ENCODE measurements at places on chromosomes 3 and 15.
A peak's percentile ranks its signal among the peaks of the same experiment; 100 is the strongest.

- no peak for DNase-seq
These were observed 153.5 kb upstream of the IL12A start for GRCh38 chr3:159835126-159835525.

DNA sequence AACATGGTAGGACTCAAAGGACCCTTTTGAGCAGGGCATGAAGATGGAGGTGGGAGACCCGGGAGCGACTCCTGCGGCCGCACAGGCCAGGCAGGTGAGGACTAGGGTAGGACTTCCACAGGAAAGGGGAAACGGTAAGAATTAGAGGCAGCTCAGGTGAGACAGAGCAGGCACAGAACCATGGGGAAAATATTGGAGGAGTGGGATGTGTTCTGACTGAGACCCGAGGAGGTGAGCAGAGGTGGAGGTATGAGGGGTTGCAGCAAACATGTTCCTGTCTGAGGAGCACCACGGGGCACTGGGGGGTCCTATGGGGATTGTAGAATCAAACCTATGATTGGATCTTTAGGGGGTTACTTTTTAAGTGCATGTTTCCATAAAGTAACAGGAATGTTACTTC is 1.4 kb upstream of the ISG20 start:
- DNase-seq, result no peak

DNA sequence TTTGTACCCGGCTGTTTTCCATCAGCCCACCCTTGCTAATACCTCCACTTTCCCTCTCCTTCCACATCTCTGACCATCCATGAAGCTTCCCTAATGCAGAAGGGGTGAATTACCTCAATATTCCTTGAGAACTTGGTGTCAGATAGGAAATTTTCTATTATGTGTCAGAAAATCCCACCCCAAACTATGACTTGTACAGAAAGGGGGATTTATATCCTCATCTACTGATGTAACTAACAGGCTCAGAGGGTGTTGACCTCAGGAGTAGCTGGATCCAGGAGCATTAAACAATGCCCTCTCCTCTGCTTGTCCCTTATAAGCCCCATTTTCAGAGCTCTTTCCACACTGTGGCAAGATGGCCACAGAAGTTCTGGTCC is 242.8 kb upstream of the TLE3 start:
- DNase-seq, result no peak

DNA sequence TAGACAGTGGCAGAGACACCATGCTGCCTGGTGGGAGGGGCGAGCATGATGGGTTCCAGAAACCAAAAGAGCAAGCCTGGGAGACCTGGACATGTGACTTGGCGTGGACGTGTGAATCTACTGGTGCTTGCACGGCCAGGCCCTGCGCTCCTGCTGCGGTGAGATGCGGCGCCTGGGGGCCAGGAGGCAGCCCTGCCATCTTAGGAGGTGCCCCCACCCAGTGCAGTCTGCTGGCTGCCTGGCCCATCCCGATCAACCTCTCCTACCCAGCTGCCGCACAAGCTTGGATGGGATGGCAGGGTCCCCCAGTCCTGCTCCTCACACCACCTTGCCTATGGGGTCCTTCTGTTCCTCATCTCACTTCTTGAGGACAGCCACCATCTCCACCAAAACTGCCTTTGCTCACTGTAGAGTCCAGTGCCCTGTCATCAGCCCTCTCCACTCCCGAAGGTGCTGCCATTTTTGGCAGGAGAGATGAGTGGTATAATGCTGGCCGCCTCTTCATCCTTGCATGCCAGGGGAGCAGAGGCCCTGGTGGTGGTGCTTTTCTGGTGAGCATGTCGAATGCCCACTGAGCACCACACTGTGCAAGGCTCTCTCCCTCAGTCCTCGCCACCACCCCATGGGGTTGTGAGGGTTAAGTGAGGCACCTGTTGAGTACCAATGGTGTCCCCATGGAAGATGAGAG is 3.1 kb upstream of the ABTB1 start:
- DNase-seq, result no peak

- DNase-seq, result no peak
These were observed 13.1 kb upstream of the KCTD6 start for GRCh38 chr3:58478781-58479180.

- DNase-seq, result no peak
These were observed 642 bp downstream of the SCAP start for GRCh38 chr3:47475029-47475569.

GRCh38 chr3:5464649-5465048 is 277.1 kb downstream of the EDEM1 start:
- DNase-seq, result no peak

DNA sequence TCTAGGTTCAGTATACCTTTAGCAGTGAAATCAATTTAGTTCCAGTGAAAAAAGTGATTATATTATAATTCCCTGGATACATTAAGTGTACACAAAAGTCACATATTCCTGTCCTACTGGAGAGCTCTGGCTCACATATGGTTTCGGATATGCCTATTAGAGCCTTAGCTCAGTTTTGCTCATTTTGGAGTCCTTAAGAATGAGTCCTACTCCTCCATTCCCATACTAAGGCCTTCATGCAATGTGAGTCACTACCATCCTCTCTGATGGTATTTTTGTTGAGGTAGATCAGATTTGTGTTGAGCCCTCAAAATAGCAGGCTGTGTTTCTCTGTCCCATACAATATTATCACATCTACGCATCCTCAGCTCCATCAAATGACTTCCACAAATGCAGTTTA is 294.2 kb upstream of the COL8A1 start:
- no peak for DNase-seq

DNA sequence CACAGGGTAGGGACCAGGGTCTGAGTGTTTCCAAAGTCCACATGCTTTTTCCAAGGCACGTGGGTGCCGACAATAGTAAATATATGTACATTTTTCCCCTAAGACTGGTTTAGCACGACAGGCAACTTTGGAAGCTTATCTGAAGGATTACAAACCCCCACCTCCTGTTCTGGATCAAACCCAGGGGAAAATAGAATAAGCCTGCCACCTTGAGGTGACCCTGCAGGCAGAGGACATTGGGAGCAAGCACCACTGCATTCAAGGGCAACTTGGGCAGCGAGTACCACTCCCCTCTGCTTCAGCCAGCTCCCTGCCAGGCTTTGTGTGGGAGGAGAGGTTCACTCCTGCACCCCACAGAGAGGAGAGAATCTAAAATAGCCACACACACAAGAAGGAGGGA is 44.8 kb downstream of the KBTBD12 start:
- DNase-seq, result no peak

DNA sequence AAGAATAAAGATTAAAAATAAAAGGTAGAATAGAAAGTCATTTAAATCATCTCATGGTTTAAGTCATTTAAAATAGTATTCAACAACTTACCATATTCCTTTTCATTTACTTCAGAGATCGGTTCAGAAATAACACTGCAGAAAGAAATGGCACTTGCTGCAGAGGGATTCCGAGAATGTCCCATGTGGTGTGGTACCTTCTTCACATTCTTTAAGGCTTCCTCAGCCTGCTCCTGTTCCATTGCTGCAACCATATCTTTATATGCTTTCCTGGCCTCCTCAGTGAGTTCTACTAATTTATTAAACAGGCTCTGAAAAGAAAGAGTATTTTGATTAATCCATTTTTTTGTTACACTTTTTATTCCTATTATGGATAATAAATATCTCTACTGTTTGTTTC is 32.6 kb upstream of the SHC4 start:
- DNase-seq, result no peak

- no peak for DNase-seq
These were observed 21.2 kb downstream of the IGSF10 start for GRCh38 chr3:151439652-151440125.

- no peak for DNase-seq
These were observed 2.8 kb downstream of the UBE2E1 start for GRCh38 chr3:23808525-23808924.

DNA sequence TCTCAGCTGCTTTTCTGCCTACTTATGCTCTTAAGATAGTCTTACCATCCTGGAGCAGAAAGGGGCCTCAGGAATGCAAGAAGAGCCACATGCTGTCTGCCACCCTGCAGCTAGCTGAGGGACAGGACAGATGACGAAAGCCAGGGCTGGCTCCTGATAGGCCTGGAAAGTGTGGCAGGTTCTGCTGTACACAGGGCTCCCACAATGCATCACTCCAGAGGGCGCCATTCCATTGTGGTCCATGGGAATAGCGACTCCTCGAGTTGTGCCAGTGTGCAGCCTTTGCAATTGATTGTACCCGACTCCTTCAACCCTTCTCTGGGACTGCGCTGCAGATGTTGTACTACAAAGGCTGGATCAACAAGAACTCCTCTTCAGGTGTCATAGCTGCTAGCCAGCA is 11.2 kb downstream of the ACAN start:
- no peak for DNase-seq

DNA sequence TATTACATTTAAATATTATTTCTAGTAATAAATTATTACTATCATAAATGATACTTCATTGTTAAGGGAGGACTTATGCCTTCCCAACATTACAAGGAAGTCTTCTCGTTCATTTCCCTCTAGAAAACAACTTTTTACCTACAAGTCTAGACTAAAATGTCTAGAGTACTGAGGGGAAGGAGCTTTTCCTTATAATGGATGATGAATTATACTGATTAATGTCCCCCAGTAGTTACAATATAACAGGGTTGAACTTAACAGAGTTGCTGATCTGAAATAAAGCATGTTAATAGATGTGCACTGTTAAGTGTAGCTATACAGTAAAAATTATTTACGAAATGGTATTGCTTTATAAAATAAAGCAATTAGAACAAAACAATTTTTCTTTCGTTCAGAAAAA is 2.7 kb upstream of the MNS1 start:
- DNase-seq, result no peak

GRCh38 chr3:125959317-125960065 is 9.5 kb upstream of the ROPN1B start:
- no peak for DNase-seq

DNA sequence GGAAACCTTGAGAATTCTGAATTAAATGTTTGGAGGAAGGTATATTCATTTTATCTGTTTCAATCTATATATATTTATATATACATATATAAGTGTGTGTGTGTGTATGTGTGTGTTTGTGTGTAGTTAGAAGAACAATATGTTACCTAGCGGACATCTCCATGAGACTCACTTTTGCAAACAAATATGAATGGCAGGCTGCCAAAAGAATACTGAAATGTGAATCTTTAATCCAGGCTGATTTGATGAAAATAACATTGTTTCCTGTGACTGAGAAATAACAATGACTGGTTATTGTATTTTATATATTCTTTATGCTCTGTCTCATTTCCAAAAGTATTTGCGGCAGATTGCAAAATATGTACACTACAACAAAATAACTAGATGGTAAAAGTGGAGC is 255.5 kb upstream of the TGFBR2 start:
- no peak for DNase-seq

GRCh38 chr3:196192036-196192523 is 19.1 kb downstream of the ZDHHC19 start:
- DNase-seq, result peak; percentile 25

GRCh38 chr3:9911863-9912262 is 5.0 kb upstream of the IL17RC start:
- DNase-seq, result no peak

DNA sequence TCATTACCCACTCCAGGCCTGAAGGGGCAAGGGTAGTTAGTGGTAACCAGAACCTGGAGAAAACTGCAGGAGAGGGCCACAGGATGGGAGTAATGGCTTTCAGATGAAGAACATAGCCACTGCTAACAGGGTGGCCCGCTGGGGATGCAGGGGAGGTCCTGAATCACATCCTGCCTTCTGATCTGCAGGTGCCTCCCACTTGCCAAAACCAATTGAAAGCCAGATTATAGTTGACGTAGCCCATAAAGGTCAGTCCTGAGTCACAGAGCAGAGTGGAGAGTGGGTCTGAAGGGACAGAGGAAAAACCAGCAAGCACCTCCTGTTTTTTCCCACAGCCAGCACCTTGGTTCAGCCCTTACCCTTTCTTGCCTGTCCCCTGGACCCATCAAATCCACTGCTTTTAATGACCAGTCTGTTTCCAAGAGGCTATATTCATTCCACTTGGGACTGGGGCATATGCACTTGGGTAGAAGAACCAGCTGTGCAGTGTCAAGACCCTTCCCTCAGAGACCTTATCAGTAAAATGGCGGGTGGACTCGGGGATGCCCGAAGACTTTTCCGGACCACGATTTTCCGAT is 646 bp upstream of the SLC35G2 start:
- peak; percentile 32 for DNase-seq

DNA sequence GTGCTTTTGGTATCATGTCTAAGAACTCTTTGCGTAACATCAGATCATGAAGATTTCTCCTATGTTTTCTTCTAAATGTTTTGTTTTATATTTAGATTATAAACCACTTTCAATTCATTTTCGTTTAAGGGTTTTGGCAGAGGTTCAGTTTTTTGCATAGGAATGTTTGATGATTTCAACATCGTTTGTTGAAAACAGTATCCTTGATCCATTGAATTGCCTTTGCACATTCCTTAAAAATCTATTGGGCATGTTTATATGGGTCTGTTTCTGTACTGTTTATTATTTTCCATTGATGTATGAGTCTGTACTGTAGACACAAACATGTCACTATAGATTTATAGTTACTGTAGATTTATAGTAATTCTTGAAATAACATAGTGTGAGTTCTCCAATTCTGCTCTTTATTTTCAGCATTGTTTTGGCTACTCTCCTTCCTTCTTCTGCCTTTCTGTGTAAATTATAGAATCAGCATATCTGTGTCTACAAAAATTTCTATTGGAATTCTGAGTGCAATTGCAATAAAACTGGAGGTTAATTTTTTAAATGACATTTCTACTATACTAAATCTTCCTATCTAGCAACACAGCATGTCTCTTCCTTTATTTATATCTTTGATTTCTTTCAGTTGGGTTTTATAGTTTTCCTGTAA is 374.0 kb downstream of the SV2B start:
- no peak for DNase-seq

GRCh38 chr3:56980243-56980642 is 80.2 kb upstream of the SPATA12 start:
- no peak for DNase-seq

DNA sequence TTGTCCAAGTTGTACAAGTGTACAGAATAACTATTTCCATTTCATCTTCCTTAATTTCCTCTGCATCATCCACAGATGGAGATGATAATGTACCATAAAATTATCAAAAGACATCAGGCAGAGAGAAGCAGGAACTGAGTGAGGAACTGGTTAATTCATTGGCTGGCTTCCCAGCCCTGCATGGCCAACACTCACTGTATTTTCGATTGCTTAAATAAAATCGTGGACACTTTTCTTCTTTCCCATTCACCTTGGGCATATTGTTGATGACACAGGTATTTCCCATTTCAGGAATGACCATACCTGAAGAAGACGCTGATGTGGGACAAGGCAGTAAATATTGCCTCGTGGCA is 144.2 kb upstream of the ABHD17C start:
- no peak for DNase-seq

DNA sequence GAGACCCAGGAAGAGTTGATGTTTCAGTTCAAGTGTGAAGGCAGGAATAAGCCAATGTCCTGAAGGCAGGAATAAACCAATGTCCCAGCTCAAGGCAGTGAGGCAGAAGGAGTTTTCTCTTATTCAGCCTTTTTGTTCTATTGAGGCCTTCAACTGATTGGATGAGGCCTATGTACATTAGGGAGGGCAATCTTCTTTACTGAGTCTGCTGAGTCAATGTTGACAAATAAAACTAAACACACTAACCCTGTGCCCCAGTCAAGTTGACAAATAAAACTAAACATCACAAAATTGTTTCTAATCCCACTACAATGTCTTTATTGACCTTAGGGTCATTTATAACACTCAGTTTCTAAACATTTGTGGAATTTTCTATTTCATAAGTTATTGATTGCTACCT is 100.0 kb downstream of the CACNA2D3 start:
- no peak for DNase-seq

GRCh38 chr3:52404391-52404790 is 40.5 kb downstream of the SEMA3G start:
- DNase-seq, result no peak

GRCh38 chr3:182523836-182524235 is 269.5 kb upstream of the ATP11B start:
- DNase-seq, result no peak

GRCh38 chr3:14846226-14846880 is 27.6 kb downstream of the FGD5 start:
- DNase-seq, result no peak
